ENCODE measurements at places on chromosomes 1 and 21.

- H3K27ac ChIP-seq = no peak overlapping the region
- no peaks in the 10 kb centered on the region for H3K36me3 ChIP-seq
- DNase-seq = no peak
- H3K4me3 ChIP-seq = no peak overlapping the region
- peaks cover 5% of the 10 kb centered on the region for H3K27me3 ChIP-seq
Measured at GRCh38 chr1:245334235-245334634, 179.4 kb downstream of the KIF26B start.

DNA sequence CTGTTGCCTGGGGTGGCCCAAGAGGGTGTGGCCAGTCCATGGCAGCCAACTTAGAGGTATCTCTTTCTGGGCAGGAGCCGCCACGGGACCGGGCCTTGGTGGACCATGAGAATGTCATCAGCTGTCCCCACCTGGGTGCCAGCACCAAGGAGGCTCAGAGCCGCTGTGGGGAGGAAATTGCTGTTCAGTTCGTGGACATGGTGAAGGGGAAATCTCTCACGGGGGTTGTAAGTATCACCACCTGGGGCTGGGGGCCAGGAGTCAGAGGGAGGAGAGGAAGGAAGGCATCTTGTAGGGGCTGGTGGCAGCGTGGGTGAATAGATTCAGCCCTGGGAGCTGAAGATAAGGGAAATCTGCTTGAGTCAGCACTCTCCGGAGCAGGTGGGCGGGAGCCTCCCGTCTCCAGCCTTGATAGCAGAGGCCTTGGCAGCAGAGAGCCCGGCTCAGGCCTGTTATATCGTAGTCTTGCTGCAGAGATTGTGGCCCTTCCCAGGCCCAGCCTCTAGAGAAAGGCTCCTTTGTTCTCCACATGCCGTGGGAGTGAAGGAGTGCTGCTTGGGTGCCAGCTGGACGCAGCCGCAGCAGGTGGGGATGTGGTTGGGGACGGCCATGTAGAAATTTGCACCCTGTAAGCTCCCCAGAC is 25.4 kb downstream of the PHGDH start:
- H3K27me3 ChIP-seq = no peaks in the 10 kb centered on the region
- no peak overlapping the region for H3K4me3 ChIP-seq
- peaks cover 72% of the 10 kb centered on the region for H3K36me3 ChIP-seq
- no peak for DNase-seq

GRCh38 chr1:71027991-71028390 is 19.6 kb downstream of the PTGER3 start:
- H3K4me3 ChIP-seq = no peak overlapping the region
- no peak overlapping the region for H3K27ac ChIP-seq
- H3K27me3 ChIP-seq = no peaks in the 10 kb centered on the region

GRCh38 chr1:59485171-59485570 is 188.3 kb downstream of the FGGY start:
- H3K36me3 ChIP-seq = no peaks in the 10 kb centered on the region
- no peaks in the 10 kb centered on the region for H3K4me1 ChIP-seq
- no peaks in the 10 kb centered on the region for H3K27me3 ChIP-seq
- no peak overlapping the region for H3K4me3 ChIP-seq
- H3K27ac ChIP-seq = no peak overlapping the region

DNA sequence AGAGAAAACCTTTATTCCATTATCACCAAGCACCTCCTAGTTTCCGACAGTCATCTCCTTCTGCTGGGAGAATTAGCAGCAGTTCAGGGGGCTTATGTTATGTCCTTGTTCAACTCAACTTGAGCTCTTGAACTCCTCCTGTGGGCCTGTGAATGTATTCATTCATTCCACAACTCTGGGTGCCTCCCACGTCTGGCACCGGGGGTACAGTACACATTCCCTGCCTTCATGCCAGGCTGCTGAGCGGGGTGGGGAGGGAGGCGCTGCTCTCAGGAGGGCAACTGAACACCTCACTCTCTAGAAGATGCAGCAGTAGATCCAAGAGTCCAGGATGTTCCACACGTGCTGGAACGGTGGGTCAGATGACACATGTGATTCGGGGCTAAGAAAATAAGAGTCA is 4.3 kb upstream of the MX2 start:
- no peak overlapping the region for H3K27ac ChIP-seq
- H3K36me3 ChIP-seq = no peaks in the 10 kb centered on the region
- no peak overlapping the region for H3K4me3 ChIP-seq
- no peaks in the 10 kb centered on the region for H3K27me3 ChIP-seq
- no peak for DNase-seq

- peak; percentile 87 for DNase-seq
- peaks cover 14% of the 10 kb centered on the region for H3K27me3 ChIP-seq
- H3K27ac ChIP-seq = peak within 1 kb of the TSS; percentile 89
- peaks cover 43% of the 10 kb centered on the region for H3K4me1 ChIP-seq
- H3K4me3 ChIP-seq = peak within 1 kb of the TSS; percentile 83
- H3K36me3 ChIP-seq = no peaks in the 10 kb centered on the region
Measured at GRCh38 chr1:23483321-23484252, at the start of gene ASAP3. TSS of gene ASAP3 (minus strand) at chr1:23484179. CDS start at chr1:23484133, 46 bp downstream.

GRCh38 chr1:37100310-37100709 is 66.0 kb upstream of the GRIK3 start:
- no peaks in the 10 kb centered on the region for H3K36me3 ChIP-seq
- H3K27me3 ChIP-seq = no peaks in the 10 kb centered on the region
- no peak for DNase-seq
- H3K4me1 ChIP-seq = no peaks in the 10 kb centered on the region
- H3K4me3 ChIP-seq = no peak overlapping the region

DNA sequence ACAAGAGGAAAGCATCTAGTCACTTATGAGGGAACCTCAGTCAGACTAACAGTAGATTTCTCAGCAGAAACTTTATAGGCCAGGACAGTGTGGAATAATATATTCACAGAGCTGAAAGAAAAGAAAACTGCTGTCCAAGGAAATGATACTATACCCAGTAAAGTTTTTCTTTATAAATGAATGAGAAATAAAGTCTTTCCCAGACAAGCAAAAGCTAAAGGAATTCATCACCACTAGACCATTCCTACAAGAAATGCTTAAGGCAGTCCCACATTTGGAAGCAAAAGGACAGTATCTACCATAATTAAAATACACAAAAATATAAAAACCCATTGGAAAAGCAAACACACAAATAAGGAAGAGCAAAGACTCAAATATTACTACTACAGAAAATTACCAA is 59.9 kb downstream of the PSMG1 start:
- H3K27ac ChIP-seq = no peak overlapping the region
- H3K36me3 ChIP-seq = no peaks in the 10 kb centered on the region
- H3K4me1 ChIP-seq = no peaks in the 10 kb centered on the region
- no peaks in the 10 kb centered on the region for H3K27me3 ChIP-seq
- H3K4me3 ChIP-seq = no peak overlapping the region
- no peak for DNase-seq

DNA sequence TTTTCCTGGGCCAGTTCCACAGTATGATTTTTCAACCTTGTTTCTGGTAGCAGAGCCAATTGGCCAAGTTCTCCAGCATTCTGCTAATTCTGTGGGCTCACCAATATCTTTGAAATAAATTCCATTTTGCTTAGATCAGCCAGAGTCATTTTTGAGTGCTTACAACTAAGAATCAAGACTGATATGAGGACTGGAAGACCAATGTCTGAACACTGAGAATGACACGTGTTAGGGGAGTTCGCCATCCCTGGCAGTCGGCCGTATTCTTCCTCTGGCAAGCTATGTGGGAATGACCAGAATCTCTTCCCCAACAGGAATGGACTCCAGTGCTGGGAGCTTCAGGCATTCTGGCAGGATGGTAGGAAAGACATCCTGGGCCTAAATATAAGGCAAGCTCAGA is 4.9 kb upstream of the TENT5C start:
- H3K4me3 ChIP-seq = no peak overlapping the region
- no peak overlapping the region for H3K27ac ChIP-seq
- peaks cover 11% of the 10 kb centered on the region for H3K4me1 ChIP-seq
- no peak for DNase-seq
- no peaks in the 10 kb centered on the region for H3K36me3 ChIP-seq
- peaks cover 18% of the 10 kb centered on the region for H3K27me3 ChIP-seq

GRCh38 chr1:55669293-55669692 is 454.1 kb upstream of the USP24 start:
- no peak overlapping the region for H3K4me3 ChIP-seq
- H3K36me3 ChIP-seq = no peaks in the 10 kb centered on the region
- DNase-seq = no peak
- no peak overlapping the region for H3K27ac ChIP-seq

GRCh38 chr1:44024903-44025525 is 6.2 kb downstream of the SLC6A9 start:
- H3K27me3 ChIP-seq = no peaks in the 10 kb centered on the region
- H3K4me3 ChIP-seq = no peak overlapping the region
- peaks cover 12% of the 10 kb centered on the region for H3K4me1 ChIP-seq
- H3K36me3 ChIP-seq = no peaks in the 10 kb centered on the region
- DNase-seq = no peak
- no peak overlapping the region for H3K27ac ChIP-seq

DNA sequence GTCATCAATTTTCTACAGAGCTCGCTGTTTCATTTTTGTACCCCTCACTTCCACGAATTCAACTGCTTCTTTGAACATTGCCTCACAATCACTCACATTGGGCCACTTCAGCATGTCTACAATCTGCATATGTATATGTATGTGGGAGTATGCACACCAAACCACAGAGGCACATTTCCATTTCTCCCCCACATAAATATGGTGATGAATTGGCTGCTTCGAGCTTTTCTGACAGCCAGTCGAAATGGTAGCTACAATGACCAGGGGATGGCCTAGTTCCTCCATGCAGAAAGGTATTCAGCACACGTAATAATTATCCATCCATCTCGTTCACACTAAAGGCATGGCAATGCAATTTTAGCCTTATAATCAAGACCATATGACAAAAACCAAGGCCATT is 229.6 kb upstream of the ESRRG start:
- no peak overlapping the region for H3K4me3 ChIP-seq
- H3K27ac ChIP-seq = no peak overlapping the region
- H3K27me3 ChIP-seq = no peaks in the 10 kb centered on the region
- no peaks in the 10 kb centered on the region for H3K36me3 ChIP-seq

DNA sequence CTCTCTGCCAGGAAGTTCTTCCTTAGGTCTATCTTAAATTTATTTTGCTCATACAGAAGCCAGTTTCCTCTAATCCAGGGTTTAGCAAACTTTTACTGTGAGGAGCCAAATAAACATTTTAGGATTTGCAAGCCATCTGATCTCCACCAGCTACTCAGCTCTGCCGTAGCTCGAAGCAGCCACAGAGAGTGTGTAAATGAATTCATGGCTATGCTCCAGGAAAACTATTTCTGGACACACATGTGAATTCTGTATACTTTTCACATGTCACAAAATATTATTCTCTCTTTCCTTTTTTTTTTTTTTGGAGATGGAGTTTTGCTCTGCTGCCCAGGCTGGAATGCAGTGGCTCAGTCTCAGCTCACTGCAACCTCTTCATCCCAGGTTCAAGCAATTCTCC is 13.4 kb upstream of the AGTRAP start:
- no peak for DNase-seq
- H3K27me3 ChIP-seq = no peaks in the 10 kb centered on the region
- H3K27ac ChIP-seq = 0 out of 2 replicates have a peak overlapping the region, but pooled peaks have one; percentile 45

- H3K4me3 ChIP-seq = no peak overlapping the region
- DNase-seq = no peak
- no peaks in the 10 kb centered on the region for H3K4me1 ChIP-seq
- peaks cover 3% of the 10 kb centered on the region for H3K36me3 ChIP-seq
- H3K27me3 ChIP-seq = no peaks in the 10 kb centered on the region
- H3K27ac ChIP-seq = no peak overlapping the region
Measured at GRCh38 chr1:246733704-246734103, 9.5 kb downstream of the SCCPDH start.

DNA sequence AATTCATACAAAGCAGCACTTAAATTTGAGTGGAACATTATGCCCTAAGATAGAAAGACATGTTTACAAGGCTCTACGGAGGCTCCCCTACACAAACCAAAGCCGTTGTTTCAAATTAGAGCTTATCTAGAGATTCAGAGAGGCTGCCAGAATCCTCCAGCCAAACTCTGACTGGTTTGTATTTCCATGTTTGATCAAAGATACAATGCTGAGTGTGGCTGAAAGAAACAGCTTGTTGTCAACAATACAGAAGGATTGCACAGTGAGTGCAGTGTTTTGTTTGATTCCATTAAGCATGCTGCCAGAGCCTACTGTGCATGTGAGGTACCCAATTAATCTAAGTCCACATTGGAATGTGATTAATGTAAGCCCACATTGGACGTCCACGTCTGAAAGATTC is 402.7 kb downstream of the DISC1 start:
- no peak for DNase-seq
- H3K4me1 ChIP-seq = peaks cover 7% of the 10 kb centered on the region
- H3K4me3 ChIP-seq = no peak overlapping the region
- H3K36me3 ChIP-seq = no peaks in the 10 kb centered on the region
- H3K27ac ChIP-seq = no peak overlapping the region
- no peaks in the 10 kb centered on the region for H3K27me3 ChIP-seq

DNA sequence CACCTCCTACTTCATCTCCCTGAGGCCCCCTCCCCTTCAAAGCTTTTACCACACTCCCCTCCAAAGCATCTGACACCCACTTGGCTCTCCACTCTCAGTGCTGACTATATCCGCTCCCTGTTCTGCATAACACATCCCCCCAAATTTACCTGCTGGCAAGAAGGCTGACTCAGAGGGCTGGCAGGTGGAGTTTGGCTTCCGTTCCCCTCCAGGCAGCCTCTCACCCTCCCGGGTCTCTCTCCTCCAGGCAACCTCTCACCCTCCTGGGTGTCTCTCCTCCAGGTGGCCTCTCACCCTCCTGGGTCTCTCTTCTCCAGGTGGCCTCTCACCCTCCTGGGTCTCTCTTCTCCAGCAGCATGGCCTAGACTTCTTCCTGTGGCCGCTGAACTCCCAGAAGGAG is 562.1 kb downstream of the NPHP4 start:
- peaks cover 6% of the 10 kb centered on the region for H3K36me3 ChIP-seq
- no peaks in the 10 kb centered on the region for H3K27me3 ChIP-seq
- no peak overlapping the region for H3K27ac ChIP-seq
- H3K4me3 ChIP-seq = no peak overlapping the region

DNA sequence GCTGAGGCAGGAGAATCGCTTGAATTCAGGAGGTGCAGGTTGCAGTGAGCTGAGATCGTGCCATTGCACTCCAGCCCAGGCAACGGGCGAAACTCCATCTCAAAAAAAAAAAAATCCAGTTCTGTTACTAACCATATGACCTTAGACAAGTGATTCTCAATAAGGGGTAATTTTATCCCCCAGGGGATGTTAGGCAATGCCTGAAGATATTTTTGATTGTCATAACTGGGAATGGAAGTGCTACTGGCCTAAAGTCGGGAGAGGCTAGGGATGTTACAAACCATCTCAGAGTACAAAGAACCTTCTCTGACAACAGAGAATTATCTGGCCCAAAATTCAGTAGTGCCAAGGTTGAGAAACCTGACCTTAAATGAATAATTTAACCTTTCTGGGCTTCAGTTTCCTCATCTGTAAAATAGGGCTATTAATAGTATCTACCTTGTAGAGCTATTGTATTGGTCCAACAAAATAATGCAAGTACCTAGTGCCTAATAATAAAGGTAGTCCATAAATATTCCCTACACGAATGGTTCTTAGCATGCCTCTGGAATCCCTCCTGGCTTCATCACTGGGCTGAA is 5.8 kb upstream of the LMNA start:
- H3K4me1 ChIP-seq = peaks cover 41% of the 10 kb centered on the region
- no peaks in the 10 kb centered on the region for H3K36me3 ChIP-seq
- DNase-seq = no peak
- H3K27me3 ChIP-seq = 0 out of 2 replicates have a peak, but pooled peaks cover 2% of the 10 kb centered on the region

All from GM23338 (cell line).